ENCODE measurements at places on chromosomes 11 and 22.

GRCh38 chr11:36427876-36428275 is 82.2 kb downstream of the TRAF6 start:
- no peaks in the 10 kb centered on the region for H3K36me3 ChIP-seq
- H3K4me3 ChIP-seq, result no peak overlapping the region
- no peaks in the 10 kb centered on the region for H3K27me3 ChIP-seq
- no peak overlapping the region for H3K27ac ChIP-seq
- DNase-seq, result no peak
- no peaks in the 10 kb centered on the region for H3K4me1 ChIP-seq

DNA sequence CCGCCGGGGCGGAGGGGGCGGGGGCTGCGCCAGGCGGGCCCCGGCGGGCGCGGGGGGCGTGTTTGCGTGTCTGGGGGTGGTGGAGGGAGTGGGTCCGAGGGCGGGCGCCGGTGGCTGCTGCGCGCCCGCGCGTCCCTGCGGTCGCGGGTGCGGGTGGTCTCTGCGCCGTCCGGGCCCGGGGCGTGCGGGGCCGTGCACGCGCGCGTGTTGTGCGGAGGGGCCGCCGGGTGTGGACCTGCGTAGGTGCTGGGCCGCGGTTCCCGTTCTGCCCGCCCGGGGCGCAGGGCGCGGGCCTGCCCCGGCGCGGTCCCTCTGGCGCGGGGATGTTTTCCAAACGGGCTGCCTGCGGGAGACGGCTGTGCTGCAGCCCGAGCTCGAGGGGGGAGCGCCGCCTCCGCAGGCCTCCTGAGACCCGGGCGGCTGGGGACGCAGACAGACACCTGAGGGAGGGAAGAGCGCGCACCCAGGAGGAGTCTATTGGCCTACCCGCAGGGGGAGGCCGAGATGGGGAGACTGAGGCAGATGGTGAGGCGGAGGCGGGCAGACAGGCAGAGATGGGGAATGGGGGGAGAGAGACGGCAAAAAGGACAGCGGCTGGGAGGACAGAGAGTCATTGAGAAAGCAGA is 442 bp downstream of the PELI3 start:
- no peaks in the 10 kb centered on the region for H3K36me3 ChIP-seq
- DNase-seq, result no peak
- H3K4me3 ChIP-seq, result peak overlapping the region; percentile 82

DNA sequence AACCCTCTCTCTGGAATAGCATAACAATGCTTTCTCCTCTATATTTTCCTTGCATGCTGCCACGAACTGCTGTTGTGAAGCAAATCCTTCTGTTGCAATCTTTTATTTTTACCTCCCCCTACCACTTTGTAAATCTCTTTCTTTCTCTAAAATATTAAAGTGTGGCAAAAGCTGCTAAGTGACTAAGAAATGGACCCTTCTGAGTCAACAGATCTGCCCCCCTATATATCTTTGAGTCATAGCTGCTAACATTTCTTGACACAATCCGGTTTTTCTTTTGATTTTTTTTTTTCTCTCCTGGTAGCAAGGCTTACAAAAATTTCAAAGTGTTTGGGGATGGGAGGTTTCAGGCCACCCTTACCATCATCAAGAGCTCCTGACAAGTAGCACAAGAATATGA is 39.0 kb upstream of the KIRREL3 start:
- H3K27ac ChIP-seq, result no peak overlapping the region
- no peak for DNase-seq
- no peaks in the 10 kb centered on the region for H3K36me3 ChIP-seq

GRCh38 chr11:20368438-20368837 is 4.9 kb downstream of the HTATIP2 start:
- no peak for DNase-seq
- no peak overlapping the region for H3K4me3 ChIP-seq
- no peaks in the 10 kb centered on the region for H3K27me3 ChIP-seq

DNA sequence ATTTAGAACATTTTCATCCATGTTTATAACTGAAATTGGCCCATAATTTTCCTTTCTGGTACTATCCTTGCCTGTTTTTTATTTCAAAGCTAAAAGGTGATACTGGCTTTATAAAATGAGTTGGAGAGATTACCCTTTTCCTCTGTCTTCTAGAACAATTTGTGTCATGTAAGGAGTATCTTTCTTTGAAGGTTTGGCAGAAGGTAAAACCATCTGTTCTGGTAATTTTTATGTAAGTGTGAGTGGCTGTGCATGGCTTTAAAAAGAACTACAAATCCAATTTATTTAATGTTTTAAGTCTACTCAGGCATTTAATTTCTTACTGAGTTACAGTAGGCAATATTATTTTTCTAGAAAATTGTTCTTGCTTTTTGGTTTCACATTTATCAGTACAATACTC is 7.7 kb upstream of the MRGPRD start:
- no peak overlapping the region for H3K27ac ChIP-seq
- no peak overlapping the region for H3K4me3 ChIP-seq
- no peaks in the 10 kb centered on the region for H3K27me3 ChIP-seq
- H3K36me3 ChIP-seq, result no peaks in the 10 kb centered on the region
- H3K4me1 ChIP-seq, result no peaks in the 10 kb centered on the region
- no peak for DNase-seq

- no peak for DNase-seq
- no peak overlapping the region for H3K27ac ChIP-seq
- no peaks in the 10 kb centered on the region for H3K4me1 ChIP-seq
- no peak overlapping the region for H3K4me3 ChIP-seq
- peaks cover 38% of the 10 kb centered on the region for H3K36me3 ChIP-seq
These were observed 7.8 kb downstream of the LARGE2 start for GRCh38 chr11:45930031-45930794.

- no peaks in the 10 kb centered on the region for H3K4me1 ChIP-seq
- no peak overlapping the region for H3K4me3 ChIP-seq
- no peak overlapping the region for H3K27ac ChIP-seq
- no peaks in the 10 kb centered on the region for H3K27me3 ChIP-seq
- DNase-seq, result no peak
These were observed 81.5 kb downstream of the STK33 start for GRCh38 chr11:8512547-8512946.

DNA sequence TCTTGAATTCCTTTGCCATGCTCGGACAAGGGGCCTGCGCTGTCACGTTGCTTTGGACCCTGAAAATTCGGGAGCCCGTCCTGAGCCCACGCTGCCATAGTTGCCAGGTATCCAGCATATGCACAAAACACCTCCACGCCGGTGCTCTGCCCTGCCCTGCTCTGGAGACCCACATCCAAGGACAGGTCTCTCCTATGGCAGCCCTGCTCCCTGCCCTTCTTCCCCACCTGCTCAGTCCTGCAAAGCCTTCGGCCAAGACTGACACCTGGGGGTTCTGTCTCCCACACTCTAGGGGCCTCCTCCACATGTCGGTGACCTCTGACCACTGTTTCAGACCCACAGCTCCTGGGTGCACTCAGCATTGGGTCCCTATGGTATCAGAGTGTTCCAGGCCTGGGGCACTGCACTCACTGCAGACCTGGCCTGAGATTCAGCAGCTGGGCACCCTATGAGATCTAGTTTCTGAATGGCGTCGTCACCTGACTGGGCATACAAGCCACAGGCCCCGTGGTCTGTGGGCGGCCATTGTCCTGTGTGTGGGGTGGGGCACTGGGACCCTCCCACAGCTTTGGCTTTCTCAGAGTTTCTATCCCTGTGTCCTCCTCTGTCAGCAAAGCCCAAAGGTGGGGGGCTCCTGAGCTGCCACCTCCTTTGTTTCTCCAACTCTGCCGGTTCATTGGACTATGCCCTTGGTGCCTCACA is 2.0 kb upstream of the KRTAP5-6 start:
- H3K4me1 ChIP-seq, result peaks cover 3% of the 10 kb centered on the region
- no peak overlapping the region for H3K27ac ChIP-seq
- H3K4me3 ChIP-seq, result no peak overlapping the region
- no peak for DNase-seq

- H3K4me3 ChIP-seq, result no peak overlapping the region
- H3K4me1 ChIP-seq, result no peaks in the 10 kb centered on the region
- no peak for DNase-seq
- no peaks in the 10 kb centered on the region for H3K36me3 ChIP-seq
These were observed 21.2 kb downstream of the SCGB1A1 start for GRCh38 chr11:62439785-62440602.

- no peak for DNase-seq
- H3K36me3 ChIP-seq, result peaks cover 14% of the 10 kb centered on the region
- no peak overlapping the region for H3K4me3 ChIP-seq
- H3K4me1 ChIP-seq, result peaks cover 2% of the 10 kb centered on the region
These were observed 1.9 kb upstream of the FKBP2 start for GRCh38 chr11:64238999-64239398.

- H3K27me3 ChIP-seq, result no peaks in the 10 kb centered on the region
- no peak overlapping the region for H3K4me3 ChIP-seq
- H3K36me3 ChIP-seq, result no peaks in the 10 kb centered on the region
- no peak for DNase-seq
- no peak overlapping the region for H3K27ac ChIP-seq
These were observed 20.7 kb downstream of the PLEKHA7 start for GRCh38 chr11:16993495-16993894.

- no peaks in the 10 kb centered on the region for H3K36me3 ChIP-seq
- no peak overlapping the region for H3K4me3 ChIP-seq
- no peak for DNase-seq
- peaks cover 32% of the 10 kb centered on the region for H3K27me3 ChIP-seq
- H3K4me1 ChIP-seq, result 0 out of 2 replicates have a peak, but pooled peaks cover 1% of the 10 kb centered on the region
These were observed 459 bp upstream of the NCR3LG1 start for GRCh38 chr11:17351172-17351509.
